ENCODE measurements at places on chromosomes 5 and 9.

GRCh38 chr5:143870871-143871632 is 59.1 kb downstream of the HMHB1 start:
- DNase-seq = no peak

- no peak for DNase-seq
Measured at GRCh38 chr9:18822850-18823249, 210.2 kb downstream of the SAXO1 start.

GRCh38 chr9:114787214-114787613 is 18.6 kb downstream of the TNFSF15 start:
- DNase-seq = no peak

DNA sequence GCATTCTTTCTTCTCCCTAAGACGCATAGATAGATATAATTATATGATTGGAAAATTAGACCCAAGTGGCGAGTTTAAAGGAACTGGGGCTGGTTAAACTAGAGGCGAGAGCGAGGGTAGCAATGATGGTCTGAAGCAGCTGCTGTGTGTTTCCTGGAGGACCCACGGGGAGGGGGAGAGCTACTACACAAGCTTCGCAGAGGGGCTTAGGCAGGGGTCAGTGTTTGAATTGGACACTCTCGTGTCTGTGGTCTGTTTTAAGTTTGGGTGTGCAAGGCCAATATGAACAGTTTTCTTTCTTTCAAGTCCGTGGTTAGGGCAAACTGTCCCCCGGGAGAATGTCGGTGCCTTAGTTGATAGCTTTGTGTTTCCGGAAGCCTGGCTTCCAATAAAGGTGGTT is 43.1 kb downstream of the PDZD2 start:
- DNase-seq = no peak

DNA sequence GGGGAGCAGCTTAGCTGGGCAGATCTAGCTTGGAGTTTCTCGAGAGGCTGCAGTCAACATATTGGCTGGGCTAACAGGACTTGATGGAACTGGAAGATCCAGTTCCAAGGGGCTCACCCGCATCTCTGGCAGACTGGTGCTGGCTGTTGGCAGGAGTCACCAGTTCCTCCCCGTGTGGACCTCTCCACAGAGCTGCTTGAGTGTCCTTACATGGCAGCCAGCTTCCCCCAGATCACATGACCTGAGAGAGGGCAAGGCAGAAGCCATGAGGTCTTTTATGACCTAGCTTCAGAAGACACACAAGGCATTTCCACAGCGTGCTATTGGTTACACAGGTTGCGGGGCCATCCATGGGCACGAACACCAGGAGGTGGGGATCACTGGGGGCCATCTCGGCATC is 26.4 kb upstream of the RXRA start:
- no peak for DNase-seq

DNA sequence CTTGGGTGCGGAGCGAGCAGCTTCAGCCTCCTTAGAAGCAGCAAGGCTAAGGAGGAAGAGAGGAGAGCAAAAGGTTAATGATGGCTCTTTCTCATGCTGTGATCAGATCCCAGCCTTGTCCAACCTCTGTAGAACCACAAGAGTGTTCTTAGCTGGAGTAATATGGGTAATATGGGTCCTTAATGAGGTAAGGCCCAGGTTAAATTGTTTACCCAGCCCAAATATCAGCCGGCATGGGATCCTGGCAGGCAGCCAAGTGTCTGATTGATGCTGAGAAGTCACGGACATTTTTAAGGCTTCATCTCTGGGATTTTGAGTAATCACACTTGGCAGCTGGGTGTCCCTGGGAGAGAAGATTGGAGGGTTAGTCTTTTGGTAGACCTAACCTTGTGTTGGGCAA is 32.3 kb downstream of the GLRA1 start:
- DNase-seq = no peak

GRCh38 chr5:2877522-2877921 is 126.0 kb upstream of the IRX2 start:
- no peak for DNase-seq

DNA sequence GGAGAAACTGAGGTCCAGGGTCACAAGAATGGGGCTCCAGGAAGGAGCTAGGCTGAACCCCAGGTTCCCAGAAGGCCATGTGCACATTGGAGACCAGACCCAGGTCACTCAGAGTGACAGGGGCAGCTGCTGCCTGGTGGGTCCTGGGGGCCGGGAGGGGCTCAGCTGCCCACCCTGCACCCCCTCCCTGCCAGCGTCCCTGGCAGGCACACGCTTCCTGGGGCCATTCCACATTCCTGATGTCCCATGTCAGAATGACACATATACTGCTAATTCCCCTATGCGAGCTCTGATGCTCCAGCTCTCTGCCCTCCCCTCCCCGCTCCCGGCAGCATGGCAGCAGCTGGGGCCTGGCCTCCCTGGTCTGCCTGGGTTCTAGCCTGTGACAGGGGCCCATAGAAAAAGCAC is 14.0 kb downstream of the FGFR4 start:
- DNase-seq = no peak

DNA sequence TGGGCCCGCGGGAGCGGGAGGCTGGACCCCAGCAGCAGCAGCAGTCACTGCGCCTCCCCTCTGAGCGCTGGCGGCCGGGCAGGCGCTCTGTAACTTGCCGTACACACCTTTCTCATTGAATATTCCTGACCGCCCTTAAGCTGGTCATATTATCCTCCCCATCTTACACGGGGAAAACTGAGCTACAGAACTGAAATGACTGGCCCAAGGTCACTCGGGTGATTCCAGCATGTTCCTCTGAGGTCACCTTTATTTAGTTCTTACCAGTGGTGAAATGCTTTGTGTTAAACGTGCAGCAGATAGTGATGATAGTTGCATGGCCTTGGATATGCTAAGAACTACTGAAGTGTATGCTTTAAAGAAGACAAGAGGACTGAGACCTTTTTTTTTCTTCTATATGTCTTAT is 607 bp downstream of the UQCRQ start:
- DNase-seq = no peak

- peak; percentile 4 for DNase-seq
Measured at GRCh38 chr5:64074533-64074932, 91.1 kb upstream of the RNF180 start.

DNA sequence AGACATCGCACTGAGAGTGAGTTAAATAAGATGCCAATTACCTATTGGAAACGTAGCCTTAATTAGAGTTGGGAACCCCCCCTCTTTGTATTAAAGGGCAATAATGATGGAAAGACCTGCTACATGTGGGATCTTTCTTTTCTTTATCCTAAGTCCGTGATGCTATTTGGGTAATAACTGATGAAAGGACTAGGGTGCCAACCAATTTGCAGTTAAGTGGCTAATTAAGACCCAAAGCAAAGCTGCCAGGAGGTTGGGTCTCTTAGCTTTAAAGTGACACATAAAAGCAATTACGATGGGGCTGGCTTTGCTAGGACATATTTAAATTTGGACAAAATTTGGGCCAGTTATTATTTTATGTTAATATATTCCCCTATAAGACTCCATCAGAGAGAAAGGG is 728.8 kb downstream of the NR2F1-AS1 start:
- no peak for DNase-seq

- DNase-seq = no peak
Measured at GRCh38 chr9:136848393-136849037, 694 bp upstream of the PHPT1 start.

DNA sequence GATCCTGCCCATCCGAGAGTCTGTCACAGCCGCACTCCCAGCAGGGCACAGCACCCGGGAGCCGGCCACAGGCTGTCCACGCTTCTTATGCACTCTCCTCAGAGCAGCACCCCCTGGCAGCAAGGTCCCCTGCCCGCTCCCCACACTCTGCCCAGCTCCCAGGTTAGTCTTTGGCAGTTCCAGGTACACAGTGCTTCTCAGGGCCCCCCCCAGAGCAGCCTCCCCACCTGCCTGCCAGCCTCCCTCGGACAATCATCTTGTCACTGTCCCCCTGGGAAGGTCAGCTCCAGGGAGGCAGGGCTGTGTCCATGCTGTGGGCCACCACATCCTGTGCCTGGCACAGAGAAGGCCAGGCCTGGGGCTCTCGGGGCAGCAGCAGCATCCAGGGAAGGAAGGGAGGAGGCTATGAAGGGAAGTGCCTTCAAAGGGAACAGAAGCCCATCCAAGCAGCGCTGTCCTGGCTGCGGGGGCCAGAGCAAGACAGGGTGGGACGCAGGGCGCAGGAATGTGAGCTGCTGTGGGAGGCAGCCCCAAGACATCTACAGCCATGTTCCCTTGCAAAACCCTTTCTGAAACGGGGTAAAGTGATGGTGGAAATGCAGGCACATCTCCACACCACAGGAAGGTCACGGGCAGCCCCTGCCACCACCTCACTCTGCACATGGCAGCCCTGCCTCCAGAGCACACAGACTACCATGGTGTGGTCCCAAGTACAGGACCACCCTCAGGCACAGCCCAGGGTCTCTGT is 68.6 kb upstream of the ADAMTS2 start:
- DNase-seq = no peak

DNA sequence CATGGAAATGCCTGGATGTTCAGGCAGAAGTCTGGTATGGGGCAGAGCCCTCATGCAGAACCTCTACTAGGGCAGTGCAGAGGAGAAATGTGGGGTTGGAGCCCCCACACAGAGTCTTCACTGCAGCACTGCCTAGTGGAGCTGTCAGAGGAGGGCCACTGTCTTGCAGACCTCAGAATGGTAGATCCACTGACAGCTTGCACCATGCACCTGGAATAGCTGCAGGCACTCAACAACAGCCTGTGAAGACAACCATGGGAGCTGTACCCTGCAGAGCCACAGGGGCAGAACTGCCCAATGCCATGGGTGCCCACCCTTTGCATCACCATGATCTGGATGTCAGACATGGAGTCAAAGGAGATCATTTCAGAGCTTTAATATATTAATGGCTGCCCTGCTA is 36.9 kb downstream of the TRIP13 start:
- DNase-seq = no peak

GRCh38 chr5:152608458-152608857 is 203.4 kb upstream of the NMUR2 start:
- no peak for DNase-seq

DNA sequence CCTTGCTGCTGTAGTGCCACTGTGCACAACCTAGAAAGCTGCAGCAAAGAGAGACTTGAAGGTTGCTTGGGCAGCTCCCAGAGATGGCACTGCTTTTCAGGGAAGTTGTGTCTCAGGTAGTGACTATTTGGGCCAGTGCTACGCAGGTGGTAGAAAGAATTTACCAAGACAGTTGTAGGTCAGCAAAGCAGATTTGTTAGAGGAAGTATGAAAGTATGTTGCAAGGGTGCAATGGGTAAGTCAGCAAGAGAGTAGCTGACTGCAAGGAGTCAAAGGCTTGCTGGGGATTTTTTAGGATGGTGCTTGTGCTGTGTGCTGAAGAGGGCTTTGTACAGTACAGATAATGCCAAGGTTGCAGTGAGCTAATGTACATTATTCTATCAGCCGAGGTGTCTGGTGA is 33.5 kb upstream of the SPARC start:
- no peak for DNase-seq

DNA sequence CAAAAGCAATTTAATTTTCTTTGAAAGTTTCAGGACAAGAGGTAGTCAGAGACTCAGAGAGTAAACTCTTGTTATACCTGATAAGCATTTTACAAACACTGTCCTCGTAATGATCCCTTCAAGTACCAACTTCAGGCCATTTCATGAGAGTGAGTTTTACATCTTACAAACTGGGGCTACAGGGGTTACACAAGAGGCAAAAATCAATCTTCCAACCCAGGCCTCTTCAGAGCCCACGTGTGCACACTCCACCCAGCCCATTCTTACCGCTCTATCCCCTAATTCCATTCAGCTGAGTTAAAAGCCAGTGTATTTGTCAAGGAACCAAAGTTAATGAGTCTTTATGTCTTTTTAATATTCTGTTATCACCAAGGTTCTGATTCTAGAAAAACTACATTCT is 46.5 kb downstream of the PSMB7 start:
- DNase-seq = no peak

- DNase-seq = no peak
Measured at GRCh38 chr5:111748304-111748763, 8.7 kb downstream of the NREP start.

- DNase-seq = no peak
Measured at GRCh38 chr5:40464511-40464910, 215.2 kb upstream of the PTGER4 start.

GRCh38 chr5:43075319-43076293 is 35.5 kb upstream of the ANXA2R start:
- DNase-seq = no peak

DNA sequence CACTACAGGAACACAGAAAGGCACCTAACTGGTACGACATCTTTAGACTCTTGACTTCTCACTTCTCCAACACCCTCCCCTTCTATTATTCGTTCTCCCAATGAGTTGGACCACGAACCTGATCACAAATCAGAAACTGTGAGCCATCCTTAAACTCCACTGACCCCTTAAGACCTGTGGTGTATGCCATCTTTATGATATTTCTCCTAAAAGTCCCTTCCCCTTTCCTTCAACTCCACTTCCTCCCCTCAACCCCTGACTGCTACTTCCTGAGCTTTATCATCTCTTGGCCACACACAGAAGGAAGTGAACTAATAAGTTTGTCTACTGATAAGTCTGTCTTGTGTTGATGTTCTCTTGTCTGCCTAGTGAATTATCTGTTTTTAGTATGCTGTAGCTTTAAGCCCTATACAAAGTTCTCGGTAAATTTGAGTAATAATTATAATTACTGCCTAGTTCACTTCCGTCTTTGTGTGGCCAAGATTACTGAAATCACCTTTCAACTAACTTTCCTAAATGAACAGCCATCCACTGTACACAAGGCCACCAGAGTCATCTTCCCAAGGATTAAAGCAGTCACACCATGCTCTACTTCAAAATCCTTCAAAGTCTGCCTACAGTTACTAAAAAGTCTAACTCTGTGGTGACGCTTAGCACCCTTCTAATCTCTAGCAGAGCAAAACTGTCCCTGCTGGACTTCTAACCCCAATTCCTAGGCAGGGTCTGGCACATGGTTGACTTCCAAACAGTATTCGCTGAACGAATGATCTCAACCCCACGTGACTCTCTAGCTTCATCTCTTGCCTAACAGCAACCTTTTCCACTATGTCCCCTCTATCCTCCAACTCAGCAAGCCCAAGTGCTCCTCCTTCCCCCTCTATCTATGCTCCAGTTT is 23.2 kb downstream of the ELOVL7 start:
- no peak for DNase-seq

DNA sequence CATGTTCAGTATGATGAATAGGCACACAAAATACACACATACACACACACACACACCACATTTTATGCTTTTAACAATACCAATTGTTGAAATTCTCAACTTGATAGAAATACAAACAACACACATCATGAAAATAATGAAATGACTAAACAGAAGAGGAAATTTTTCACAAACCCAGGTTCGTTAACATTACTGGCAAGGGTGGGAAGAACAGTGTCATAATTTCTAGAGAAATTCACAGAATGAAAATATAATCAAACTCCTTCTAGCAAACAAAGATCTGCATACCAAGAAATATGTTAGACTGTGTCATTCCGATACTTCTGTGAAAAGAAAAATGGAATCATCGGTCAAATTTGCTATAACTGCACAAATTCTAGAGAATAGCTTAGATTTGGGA is 41.9 kb downstream of the ST8SIA4 start:
- DNase-seq = no peak

- DNase-seq = no peak
Measured at GRCh38 chr9:111436571-111436970, 47.6 kb downstream of the ECPAS start.

All from retinal pigment epithelial cell (primary cell).